Fibroblast of villous mesenchyme (primary cell): ENCODE measurements at places on chromosomes 11 and 22.

DNA sequence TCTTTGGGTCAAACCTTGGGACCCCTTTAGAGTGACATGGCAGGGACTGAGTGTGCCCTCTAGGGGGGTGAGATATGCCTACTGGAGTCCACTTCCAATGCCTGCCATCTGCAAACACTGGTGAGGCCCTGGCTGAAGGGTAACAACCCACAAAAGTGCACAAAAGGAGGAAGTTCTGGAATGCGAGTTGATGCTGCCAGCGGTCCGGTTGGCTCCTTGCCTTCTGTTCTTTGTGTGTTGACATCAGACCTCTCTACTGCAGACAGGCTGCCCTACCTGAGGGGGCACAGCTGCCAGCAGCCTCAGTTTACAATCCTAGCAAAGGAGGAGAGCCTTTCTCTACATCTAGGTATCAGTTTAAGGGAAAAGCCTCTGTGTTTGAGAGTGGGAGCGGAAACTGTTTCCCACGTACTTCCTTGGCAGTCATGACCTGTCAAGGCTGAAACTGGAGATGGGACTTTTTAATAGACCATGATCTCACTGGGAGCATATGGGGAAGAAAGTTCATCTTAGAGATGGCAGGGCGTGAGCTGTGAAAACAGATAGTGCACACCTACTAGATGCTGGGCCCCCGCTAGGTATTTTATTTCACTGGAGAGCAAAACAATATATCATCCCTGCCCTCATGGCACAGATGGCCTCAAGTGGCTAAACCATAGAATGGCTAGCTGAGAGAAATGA is 27.2 kb downstream of the BMAL1 start:
- DNase-seq, result no peak

- DNase-seq, result no peak
Observed at GRCh38 chr11:71498091-71498490, 29.0 kb upstream of the KRTAP5-7 start.

GRCh38 chr11:119118946-119119345 is 2.4 kb upstream of the HINFP start:
- DNase-seq, result no peak

DNA sequence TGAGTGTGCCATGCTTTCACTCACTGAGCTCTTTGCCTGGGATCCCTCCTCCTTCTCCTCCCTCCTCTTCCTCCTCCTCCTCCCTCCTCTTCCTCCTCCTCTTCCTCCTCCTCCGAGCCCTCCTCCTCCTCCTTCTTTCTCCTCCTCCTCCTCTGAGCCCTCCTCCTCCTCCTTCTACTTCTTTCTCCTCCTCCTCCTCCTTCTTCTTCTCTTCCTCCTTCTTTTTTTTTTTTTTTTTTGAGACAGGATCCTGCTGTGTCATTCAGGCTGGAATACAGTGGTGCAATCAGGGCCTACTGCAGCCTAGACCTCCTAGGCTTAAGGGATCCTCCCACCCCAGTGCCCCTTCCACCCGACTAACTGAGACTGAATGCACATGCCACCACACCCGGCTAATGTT is 62.3 kb downstream of the DEUP1 start:
- no peak for DNase-seq

DNA sequence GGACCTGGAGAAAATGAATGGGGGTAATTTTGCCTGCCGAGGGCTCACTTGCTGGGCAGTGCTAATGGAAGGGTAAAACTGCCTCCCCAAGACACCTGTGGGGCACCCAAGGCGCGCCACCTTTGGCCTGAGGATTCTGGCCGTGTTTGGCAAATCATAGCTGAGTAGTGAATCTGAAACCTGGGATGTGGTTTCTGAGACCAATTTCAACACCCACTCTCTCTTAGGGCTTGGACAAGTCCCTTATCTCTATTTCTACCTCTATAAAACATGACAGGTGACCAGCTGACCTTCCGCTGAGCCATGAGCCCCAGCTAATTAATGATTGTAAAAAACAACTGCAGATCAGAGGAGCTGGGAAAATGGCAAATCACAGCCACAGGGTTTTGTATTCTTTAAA is 1.5 kb upstream of the PACSIN3 start:
- peak; percentile 31 for DNase-seq

DNA sequence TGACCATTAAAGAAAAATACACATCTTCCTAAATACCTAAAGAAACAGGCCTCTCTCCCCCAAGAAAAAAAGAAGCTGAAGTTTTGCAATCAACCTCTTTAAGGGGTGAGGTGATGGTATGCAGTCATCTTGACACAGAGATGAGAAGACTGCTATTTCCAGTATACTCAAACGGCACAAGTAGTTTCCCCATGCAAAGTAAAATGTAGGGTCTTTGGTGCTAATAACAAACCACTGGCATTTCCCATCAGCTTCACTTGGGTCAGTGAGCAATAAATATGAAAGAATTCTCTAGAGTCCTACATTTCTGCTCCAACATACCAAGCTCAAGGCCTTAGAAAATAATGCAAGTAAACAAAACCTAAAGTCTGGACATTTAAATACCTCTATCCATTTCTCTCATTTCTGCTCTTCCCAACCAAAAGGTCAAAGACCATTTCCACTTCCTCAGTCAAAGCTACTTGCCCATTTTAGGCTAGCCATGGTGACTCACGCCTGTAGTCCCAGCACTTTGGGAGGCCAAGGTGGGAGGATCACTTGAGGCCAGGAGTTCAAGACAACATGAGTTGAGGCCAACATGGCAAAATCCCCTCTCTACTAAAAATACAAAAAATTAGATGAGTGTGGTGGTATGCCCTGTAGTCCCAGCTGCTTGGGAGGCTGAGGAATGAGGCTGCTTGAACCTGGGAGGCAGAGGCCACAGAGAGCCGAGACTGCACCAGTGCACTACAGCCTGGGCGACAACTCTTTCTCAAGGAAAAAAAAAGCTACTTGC is 39.5 kb upstream of the CHRNA10 start:
- peak; percentile 39 for DNase-seq

DNA sequence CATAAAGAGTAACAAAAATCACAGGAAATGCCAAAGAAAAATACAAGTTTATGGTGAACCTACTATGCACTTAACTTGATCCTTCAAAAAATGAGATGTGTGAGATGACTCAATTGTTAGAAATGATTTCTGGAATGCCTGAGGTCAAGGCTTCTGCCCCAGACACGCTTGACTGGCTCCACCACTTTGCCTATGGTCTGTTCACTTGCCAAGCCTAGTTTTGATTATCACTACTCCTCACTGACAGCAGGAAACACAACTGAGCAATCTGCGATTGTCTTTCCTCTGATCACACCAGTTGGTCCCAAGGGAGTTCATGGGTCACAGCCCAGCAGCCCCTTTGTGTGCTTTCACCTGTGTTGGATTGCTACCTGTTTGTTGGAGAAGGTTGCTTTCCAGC is 20.6 kb upstream of the PRDM10 start:
- DNase-seq, result peak; percentile 35

DNA sequence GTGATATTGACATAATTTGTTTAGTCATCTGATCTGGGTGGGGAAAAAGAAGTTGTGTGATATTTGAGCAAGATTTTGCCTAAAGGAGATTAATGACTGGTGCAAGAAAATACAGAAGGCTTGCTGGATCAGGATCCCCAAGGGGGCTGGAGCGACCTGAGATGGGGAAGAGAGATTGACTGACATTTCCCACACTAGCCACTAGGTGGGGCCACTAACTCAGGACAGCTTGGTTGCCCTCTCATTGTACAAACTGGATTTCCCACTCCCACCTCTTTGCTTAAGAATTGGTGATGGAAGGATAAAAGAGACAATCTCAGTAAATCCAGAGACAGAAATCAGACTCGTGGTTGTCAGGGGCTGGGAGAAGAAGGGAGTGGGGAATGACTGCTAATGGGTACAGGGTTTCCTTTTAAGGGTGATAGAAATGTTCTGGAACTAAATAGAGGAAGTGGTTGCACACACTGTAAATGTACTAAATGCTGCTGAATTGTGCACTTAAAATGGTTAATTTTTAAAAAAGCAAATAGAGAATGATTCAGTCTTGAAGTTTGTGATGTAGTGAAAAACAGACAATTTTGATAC is 50.7 kb downstream of the CTTN start:
- DNase-seq, result no peak

GRCh38 chr11:69154211-69154913 is 1.4 kb upstream of the SMIM38 start:
- DNase-seq, result no peak

DNA sequence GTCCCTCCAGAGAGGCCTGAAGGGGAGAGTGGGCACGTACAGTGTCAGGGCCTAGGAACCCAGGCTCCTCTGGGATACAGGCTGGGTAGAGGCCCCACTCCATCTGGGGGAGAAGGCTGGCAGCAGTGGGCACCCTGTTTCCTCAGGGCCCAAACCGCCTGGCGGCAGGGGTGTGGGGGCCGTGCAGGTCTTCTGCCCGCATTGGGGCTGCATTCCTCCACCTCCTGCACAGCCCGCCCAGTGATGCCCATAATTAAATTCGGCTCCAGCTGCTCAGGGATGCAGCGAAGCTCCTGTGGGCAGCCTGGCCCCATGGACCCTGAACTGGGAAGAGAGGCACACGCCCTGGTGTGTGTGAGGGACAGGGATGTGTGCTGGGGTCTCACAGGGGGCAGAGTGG is 35.4 kb downstream of the KCNQ1OT1 start:
- no peak for DNase-seq

DNA sequence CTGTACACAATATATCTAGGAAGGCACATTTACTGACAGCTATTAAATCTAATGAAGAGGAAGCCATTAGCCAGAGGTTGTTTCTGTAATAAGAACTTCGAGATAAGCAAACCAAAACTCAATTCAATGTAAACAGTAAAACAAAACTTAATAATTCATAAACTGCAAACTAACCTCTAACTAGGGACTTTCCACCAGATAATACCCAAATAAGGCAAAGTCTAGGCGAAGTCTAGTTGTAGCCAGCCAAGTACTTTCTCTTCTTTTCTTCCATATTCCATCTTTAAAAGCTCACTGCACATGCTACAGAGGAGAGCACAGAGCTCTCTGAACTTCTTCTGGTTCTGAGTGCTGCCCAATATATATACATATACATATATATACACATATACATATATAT is 229.9 kb upstream of the ANO5 start:
- no peak for DNase-seq

- no peak for DNase-seq
Observed at GRCh38 chr22:39908136-39908535, 7.3 kb downstream of the GRAP2 start.

DNA sequence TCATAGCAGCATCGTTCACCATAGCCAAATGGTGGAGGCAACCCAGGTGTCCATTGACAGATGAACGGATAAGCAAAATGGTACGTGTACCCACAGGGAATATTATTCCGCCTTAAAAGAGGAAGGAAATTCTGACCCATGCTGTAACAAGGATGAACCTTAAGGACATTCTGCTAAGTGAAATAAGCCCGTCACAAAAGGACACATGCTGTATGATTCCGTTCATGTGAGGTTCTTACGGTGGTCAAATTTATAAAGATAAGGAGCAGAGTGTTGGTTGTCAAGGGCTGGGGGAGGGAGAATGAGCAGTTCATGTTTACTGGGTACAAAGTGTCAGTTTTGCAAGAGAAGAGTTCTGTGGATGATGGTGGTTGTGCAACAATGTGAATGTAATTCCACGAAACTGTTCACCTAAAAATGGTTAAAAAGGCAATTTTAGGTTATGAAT is 26.3 kb downstream of the APOL1 start:
- DNase-seq, result peak; percentile 58

DNA sequence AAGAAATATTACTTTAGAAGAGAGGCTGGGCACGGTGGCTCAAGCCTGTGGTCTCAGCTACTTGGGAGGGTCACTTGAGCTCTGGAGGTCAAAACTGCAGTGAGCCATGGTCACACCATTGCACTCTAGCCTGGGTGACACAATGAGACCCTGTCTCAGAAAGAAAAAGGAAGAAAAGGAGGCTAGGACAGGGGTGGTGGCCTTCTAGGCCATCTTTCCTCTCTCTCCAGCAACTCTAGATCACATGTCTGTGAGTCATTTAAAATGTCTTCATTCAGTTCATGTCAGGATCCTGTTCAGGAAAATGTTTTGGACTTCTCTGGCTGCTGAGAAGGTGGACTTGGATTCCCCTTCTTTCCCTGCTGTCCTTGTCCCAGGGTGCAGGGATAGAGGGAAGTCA is 53.3 kb downstream of the PPFIA1 start:
- peak; percentile 53 for DNase-seq

DNA sequence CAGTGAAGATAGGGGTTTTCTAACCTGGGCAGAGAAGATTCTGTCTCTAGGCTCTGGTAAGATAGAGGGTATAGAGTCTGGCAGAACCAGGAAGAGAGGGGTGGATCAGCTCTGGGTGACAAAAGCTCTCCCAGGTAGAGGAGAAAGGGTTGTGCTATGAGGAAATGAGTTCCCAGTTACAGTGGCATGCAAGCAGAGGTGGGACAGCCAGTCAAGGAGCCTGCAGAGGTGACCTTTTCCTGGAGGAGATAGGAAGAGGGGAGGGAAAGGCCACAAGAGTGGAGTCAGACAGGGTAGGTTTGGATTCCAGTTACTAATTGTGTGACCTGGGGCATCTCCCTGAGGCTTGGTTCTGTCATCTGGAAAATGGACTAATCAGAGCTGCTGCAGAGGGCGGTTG is 3.4 kb upstream of the CAPN5 start:
- no peak for DNase-seq

- no peak for DNase-seq
Observed at GRCh38 chr22:36999463-36999862, 19.8 kb downstream of the TST start.
